ENCODE measurements at places on chromosomes 5 and 9.

- no peak for DNase-seq
Observed at GRCh38 chr9:7730164-7730445, 69.5 kb downstream of the DMAC1 start.

DNA sequence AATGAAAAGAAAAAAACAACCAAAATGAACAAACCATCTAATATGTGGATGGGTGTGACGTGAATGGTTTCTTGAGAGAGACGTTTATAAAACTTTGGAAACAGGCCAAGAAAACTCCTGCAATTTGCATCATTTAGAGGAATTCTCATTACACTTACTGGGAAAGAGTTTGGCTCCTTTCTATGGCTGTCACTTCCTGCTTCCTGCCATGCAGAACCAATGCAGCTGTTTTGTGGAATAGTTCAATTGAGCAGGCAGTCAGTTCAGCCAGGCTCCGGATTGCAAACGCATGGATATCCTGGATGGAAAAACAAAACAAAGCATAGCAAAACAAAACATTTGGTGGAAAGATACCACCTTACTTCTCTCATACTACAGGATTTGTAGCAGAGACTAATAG, 36.6 kb downstream of the FAM114A2 start:
- DNase-seq: no peak

DNA sequence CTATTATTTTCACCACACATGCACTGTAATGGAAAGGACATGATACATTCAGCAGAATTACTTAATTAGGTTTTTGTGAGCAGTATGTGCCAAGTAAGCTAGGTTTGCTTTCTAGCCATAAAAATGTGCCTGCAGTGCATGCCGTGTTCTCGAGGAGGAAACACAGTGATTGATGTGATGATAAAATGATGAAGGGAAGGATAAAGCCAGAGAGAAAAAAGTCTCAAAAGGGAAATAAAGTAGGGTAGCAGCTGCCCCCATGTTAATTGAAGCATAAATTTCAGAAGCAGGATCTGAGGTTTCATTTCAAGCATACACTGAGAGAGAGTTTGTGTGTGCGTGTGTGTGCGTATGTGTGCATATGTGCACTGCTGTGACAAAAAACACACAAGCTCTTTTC, 714.2 kb upstream of the C9orf72 start:
- DNase-seq: no peak

DNA sequence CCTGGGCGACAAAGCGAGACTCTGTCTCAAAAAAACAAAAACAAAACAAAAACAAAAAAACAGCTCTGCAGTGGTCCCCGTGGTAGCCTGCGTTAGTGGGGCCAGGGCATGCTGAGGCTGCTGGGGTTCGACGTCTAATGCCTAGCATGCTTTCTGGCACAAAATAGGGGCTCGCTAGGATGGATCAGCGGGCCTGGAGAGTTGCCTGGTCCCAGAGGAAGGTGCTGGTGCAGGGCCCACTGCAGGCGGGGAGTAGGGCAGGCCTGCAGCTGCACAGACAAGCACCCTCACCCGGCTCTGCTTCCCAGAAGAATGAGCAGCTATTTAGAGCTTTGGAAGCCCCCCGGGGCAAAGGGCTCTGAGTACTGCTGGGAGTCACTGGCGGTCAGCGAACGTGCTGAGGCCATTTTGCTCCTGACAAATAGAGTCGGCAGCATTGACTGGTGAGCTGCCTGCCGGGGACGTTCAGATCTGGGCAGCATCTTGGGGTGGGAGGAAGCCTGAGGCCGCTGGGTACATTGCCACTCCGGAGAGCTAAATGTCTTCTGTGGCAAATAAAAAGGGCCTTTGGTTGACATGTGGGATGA, 126.7 kb downstream of the OLFM1 start:
- DNase-seq: no peak

GRCh38 chr9:93898026-93898425, 57.1 kb downstream of the BARX1 start:
- no peak for DNase-seq
